ENCODE measurements at places on chromosomes 1 and 21. TPM values are rescaled to one million over a fixed set of nuclear protein-coding genes. Genes with fewer than 3 reads are reported as not detected.
A peak's percentile ranks its signal among the peaks of the same experiment; 100 is the strongest.

DNA sequence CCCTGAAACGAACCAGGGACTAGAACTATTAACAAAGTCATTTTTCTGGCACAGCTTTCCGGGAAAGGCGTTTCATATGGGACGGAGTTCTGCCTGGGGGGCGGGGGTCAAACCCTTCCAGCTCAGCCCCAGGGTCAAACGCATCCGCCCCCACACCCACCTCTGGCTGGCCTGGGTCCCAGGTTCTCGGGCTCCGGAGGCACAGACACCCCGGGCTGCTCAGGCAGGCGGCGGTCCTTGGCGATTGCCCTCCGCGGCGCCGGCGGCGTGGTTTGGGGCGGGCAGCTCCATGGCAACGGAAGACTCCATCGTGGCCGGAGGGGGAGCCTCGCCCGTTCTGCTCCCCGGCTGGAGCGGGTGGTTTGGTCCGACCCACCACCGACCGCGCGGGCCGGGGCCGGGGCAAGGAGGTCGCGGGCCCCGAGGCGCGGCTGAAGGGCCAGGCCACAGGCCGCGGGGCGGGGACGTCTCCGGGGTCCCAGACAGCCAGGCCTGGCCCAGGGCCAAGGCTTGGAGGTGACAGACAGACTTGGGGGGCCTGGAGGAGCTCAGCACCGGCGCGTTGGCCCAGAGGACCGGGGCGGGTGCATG, at the start of gene CFAP74:
Gene CFAP74 (minus strand): TSS at position 246 of the 591 bp plus-strand sequence. CDS start 12,830 bp downstream, outside the sequence.
- DNase-seq, result peak; percentile 85

- DNase-seq, result no peak
Observed at GRCh38 chr1:111699268-111699667, 39.9 kb downstream of the INKA2 start.

Gene DNAI4
- total RNA-seq, result 9.4 TPM

- no peak for DNase-seq
Observed at GRCh38 chr1:186782791-186783190, 46.0 kb upstream of the PLA2G4A start.

GRCh38 chr1:236524142-236524894, 536 bp downstream of the LGALS8 start:
- peak; percentile 92 for DNase-seq

- DNase-seq, result no peak
Observed at GRCh38 chr1:31781138-31781755, 17.1 kb upstream of the ADGRB2 start.

DNA sequence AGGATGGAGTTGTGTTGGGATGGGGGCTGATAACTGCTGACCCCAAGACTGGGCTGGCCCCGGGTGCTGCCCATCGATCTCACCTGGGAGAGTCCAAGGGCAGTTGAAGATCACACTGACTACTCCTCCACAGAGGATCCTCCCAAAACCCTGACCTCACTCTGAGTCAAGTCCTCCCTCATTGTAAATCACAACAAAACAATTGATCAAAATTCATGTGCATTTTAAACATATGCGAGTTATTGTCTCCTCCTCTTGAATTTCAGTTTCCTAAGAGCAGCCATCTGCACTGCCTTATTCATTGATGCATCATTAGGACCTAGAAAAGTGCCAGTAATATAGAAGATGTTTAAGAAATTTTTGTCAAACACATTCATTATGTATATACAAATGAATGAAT, 273.6 kb downstream of the C1orf94 start:
- DNase-seq, result no peak

DNA sequence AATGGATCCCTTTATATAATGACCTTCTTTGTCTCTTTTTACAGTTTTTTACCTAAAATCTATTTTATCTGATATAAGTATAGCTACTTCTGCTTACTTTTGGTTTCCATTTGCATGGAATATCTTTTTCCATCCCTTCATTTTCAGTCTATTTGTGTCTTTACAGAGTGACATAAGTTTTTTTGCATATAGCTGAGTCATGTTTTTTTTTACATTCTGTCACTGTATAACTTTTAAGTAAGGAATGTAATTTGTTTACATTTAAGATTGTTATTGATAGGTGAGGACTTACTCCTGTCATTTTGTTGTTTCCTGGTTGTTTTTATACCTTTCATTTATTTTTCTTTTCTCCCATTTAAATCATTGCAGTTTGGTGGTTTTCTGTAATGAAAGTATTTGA, 402.7 kb upstream of the ADGRL2 start:
- DNase-seq, result no peak

DNA sequence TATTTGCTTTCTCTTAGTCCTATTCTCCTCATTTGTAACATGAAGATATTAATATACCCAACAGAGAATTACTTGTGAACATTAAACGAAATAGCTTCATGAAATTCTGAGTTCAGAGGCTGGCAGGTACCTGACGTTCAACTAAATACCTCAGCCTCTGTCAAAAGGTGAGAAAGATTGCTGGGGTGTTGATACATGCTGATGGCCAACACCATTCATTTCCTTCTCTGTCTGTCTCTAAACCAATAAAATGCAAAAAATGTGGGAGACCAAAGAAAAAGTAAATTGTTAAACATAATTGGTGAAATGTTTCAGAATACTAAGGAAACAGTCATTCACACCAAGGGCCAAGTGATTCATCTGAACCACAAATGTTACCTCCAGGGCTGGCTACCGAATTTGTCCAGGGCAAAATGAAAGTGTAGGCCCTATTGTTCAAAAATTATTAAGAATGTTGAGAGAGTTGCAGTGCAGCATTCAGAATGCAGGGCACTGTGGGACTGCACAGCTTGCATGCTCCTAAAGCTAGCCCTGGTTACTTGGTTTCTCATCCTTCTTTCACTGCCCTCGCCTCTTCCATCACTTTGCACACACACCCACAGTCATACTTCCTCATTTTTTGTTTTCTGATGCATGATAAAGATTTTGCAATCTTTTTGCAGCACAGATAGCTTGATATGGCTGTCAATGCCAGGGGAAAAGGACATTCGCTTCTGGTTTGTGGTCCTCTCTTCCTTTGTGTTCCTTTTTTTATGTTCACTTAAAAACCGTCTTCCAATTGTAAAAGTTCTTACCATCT, 414.3 kb upstream of the NR5A2 start:
- no peak for DNase-seq

- no peak for DNase-seq
Observed at GRCh38 chr1:182328591-182328990, 63.0 kb downstream of the GLUL start.

GRCh38 chr1:62774971-62775595, 8.8 kb upstream of the ATG4C start:
- no peak for DNase-seq

Gene OR2AK2
- not detected for total RNA-seq

DNA sequence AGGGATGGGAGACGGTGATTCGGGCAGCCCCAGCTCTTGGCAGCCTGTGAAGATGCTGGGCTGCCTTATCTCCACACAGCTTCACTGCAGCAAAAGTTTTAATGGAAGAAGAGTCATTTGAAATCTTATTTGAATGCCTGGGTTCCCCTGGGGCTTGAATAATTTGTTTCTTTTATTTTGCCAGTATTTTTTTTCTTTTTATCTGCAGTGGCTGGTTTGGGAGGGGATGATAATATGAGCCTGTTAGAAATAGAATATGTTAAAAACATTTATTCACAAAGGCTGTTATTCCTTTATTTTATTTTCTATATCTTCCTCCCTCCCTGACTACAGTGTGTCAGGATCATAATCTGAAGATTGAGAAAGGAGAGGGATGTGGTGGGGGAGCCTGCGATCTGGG, 103.4 kb downstream of the ARHGEF10L start:
- DNase-seq, result peak; percentile 27

- DNase-seq, result peak; percentile 78
Observed at GRCh38 chr1:175146529-175147213, 45.9 kb downstream of the KIAA0040 start.

Gene VN1R5
- not detected for total RNA-seq

Gene NAXE
- total RNA-seq, result 46.8 TPM

Gene PODN
- 356 TPM for total RNA-seq

Gene CLCA4
- not detected for total RNA-seq

- DNase-seq, result peak; percentile 13
Observed at GRCh38 chr1:56991576-56991975, 25.8 kb upstream of the C8B start.

DNA sequence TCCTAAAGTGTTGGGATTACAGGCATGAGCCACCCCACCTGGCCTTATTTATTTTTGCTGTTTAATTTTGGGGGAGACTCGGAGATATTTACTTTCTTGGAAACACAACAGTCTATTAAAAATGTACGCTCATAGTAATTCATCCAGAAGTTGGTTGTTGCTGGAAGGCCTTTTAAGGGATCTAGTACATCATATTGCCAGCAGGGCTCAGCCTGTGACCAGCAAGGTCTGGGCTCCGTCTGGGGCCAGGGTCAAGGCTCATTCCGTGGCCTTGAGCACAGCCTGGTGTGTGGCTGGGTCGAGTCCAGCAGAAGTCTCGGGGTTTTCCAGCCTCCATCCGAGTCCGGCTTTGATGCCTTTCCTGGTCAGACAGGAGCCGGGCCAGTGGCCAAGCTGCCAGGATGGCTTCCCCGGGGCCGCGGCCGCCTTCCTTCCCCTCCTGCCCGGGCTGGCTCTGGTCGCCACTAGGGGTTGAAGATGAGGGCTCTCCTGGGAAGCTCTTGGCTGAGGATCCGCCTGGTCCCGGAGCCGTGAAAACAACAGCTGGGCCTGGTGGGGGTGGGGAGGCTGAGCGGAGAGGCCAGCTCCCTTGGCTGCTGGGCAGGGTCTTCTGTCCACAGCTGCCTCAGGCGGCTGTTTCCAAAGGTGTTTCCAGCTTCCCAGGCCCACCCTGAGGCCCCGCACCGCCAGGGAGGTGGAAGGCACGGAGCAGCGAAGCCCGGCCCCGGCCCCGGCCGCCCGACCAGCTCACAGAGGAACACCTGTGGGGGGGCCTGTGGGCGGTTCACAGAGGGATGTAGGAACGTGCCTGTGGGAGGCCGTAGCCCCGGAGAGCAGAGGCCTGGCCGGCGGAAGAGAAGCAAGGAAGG, 5.1 kb upstream of the VWA1 start:
- DNase-seq, result peak; percentile 91

- DNase-seq, result no peak
Observed at GRCh38 chr1:169160845-169161495, 54.5 kb downstream of the ATP1B1 start.

Gene TARBP1
- total RNA-seq, result 56.4 TPM

GRCh38 chr1:23403355-23403734, 21.2 kb downstream of the TCEA3 start:
- no peak for DNase-seq

- DNase-seq, result peak; percentile 79
Observed at GRCh38 chr1:39653546-39654031, 14.1 kb upstream of the HEYL start.

DNA sequence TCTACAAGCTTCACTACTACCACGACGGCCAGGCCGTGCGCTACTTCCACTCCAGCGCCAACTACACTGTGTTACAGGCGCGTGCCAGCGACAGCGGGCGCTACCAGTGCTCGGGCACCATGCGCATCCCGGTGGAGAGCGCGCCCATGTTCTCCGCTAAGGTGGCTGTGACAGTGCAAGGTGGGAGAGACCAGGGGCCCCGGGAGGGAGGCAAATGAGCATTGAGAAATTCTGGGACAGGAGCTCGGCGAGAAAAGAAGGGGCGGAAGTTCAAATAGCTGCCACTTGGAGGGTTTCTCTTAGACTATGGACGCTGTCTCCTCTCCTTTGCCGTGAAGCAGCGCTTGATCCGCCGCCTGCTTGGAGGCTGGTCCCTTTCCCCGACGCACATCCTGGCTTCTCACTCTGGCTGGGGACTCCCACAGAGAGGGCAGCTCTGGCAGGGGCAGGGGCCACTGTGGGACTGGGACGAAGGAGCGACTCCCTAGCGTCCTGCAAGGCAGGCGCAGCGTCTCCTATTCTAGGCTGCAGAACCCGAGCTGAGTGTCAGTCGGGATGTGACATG, 4.6 kb downstream of the FCRLB start:
- peak; percentile 71 for DNase-seq

- no peak for DNase-seq
Observed at GRCh38 chr1:2983706-2984398, 37.4 kb upstream of the ACTRT2 start.

- DNase-seq, result no peak
Observed at GRCh38 chr1:115233598-115233997, 104.5 kb downstream of the NGF start.

Gene IER5
- 13.8 TPM for total RNA-seq

Gene OTUD7B
- 38.8 TPM for total RNA-seq

DNA sequence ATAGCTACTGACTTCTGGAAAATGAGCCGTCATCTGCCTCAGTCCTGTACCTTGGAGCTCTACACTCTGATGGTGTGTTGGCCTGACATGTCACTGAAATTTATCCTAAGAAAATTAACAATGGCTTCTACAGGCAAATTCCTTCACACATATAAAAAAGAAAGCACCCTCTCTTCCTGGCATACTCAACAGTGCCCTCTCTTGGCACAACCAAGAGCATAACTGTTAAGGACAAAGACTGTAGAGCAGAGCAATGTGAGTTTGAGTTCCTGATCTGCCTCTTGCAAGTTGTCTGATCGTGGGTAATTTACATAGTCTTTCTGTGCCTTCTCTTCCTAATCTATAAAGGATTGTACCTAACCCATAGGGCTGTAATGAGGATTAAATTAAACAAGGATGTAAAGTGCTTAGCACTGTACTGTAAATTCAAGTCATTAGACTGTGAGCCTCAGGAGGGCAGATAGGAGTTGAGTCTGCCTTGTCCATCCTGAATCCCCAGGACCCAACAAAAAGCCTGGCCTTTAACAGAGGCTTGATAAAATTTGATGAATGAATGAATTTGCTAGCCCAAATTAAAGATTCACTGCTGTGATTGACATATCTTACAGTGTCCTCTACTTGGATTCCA, 83.5 kb downstream of the SYF2 start:
- DNase-seq, result no peak

DNA sequence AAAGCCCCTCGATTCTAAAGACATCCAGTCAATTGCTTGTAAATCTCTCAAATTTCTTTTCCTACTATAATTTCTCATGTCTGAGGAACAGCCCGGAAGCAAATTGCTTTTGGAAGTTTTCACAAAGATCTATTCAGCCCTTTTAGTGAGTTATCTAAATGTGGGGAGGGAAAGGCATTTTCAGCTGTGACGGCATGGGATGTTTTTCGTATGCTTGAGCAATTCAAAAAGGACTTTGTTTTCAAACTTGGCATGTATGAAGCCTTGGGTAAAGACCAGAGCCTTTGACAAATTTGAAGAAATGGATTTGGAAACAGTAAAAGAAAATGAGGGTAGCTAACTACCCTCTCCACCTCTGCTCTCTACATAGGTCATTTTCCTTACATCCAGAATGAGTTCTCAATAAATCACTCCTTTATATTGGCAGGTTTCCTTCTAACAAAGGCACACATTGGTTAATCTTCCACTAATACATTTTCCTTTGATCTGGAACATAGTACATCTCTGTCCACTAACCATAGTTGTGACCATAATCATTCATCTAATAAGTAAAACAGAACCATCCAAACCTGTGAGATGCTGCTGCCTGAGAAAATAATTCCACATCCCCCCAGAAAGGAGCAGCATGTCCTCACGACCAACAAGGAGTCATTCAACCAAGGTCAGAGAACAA, 66.1 kb upstream of the ADAM30 start:
- DNase-seq, result peak; percentile 55

Gene ANKRD35
- total RNA-seq, result 0.58 TPM

- DNase-seq, result no peak
Observed at GRCh38 chr1:210223226-210223904, 9.2 kb upstream of the SERTAD4 start.

Gene ARHGEF16
- 50.0 TPM for total RNA-seq

Gene GJA4
- not detected for total RNA-seq
